Activated naive CD4-positive, alpha-beta T cell treated with Interleukin-2 at 50 U/mL for 16 hours (primary cell): ENCODE measurements at places on chromosomes 12 and 14.

- peak; percentile 25 for DNase-seq
Measured at GRCh38 chr14:76867516-76868453, 41.6 kb downstream of the LRRC74A start.

GRCh38 chr12:29533815-29534489 lies 36.5 kb upstream of the OVCH1 start:
- DNase-seq: no peak

GRCh38 chr12:49689237-49689636 lies 18.0 kb downstream of the FMNL3 start:
- no peak for DNase-seq

DNA sequence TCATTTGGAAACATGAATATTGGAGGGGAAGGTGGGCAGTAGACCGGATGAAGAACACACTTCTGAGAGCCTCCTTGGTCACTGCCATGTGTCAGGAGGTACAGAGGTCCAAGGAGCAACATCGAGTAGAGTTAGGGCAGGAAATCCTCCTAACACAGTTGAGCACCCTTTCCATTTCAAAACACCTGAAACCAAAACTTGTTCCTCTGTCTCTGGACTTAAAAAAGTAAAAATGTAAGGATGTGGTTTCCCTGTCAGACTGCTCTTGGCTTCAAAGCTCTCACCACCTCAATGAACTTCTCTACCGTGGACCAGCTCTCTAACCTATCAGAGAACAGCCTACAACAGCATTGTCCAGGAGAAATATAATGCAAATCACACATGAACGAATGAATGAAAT lies 573.9 kb downstream of the NOVA1 start:
- no peak for DNase-seq

DNA sequence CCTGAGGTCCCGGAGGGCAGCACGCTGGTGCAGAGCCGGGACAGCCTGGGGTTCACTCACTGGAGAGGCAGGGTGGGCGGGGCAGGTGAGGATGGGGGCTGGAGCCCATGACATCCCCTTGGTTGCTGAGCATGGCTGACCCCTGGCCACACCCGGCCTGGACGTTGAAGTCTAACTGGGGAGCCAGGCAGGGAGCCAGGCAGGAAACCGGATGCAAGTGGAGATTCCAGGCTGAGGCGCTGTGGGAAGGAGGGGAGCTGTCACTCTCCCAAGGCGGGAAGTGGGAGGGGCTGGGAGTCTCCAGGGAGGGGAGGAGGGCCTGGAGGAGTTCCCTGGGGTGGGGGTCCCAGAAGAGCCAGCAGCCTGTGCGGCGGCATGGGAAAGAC lies 7.7 kb upstream of the INF2 start:
- DNase-seq: no peak

GRCh38 chr12:82880442-82880901 lies 193.8 kb downstream of the TMTC2 start:
- no peak for DNase-seq

DNA sequence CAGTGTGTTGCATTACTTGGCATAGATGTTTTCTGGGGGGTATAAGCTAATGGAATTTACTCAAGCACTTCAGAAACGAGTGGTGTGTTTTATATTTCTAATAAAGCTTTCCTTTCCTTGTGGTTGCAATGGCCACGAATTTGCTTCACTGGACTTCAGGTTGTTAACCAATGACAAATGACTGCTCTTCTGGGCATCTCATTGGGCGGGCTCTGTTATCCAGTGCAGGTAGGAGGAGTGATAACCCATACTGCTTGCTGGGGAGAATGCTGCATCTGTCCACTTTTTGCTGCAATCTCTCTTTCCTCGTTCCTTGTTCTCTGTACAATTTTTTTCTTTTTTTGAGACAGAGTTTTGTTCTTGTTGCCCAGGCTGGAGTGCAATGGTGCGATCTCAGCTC lies 80.0 kb upstream of the RPH3A start:
- DNase-seq: no peak

- DNase-seq: no peak
Measured at GRCh38 chr14:87030197-87030596, 962.8 kb downstream of the GALC start.

DNA sequence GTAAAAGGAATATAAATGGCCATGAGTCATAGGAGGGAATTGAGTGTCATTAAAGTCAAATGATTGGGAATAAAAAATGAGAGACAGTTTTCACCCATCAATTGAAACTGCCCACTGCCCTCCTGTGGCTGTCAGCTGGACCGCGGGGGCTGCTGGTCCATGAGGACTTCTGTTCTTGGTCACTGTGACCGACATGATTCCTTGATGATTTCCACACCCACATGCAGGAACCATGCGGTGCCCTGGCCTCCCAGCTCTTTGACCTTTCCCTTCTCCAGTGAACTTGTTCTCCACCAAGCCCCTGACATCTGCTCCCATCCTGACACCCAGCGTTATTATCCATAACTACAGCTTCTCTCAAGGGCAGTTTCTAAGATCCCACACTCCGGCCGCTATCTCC lies 48.4 kb downstream of the C12orf75 start:
- no peak for DNase-seq

DNA sequence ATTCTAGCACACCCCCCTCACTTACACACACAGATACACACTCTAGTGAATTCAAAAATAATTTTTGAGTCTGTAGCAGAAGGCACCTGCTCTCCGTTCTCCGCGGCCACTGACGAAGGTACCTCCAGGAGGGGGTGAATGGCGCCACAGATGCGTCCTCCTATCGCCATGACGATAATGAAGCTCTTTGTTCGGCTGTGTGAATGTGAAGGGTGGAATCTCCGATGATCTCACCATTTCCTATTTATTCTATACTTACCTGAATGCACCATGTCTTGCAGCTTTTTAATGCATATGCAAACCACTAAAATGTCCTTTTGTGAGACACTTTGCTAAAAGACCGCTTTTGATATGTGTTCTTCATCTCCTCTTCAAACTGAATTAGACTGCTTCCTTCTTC lies 162.7 kb downstream of the EGLN3 start:
- DNase-seq: no peak

- DNase-seq: no peak
Measured at GRCh38 chr14:64918216-64918615, 4.0 kb downstream of the CHURC1 start.

DNA sequence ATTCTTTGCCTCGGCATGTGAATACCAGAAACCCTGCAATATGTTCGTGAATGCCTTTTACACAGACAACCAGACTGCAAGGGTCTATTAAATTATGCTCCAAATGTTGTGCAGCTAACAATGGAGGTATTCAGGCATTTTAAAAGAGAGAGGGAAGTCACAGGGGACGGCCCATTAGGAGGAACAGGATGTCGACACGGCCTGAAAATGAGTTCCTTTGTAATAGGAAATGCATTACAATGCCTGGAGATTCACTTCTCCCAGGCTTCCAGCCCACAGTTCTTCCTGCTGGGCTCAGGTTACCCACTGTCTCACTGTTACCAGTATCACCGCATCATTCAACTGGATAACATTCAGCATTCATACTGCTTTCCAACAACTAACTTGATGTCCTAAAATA lies 2.5 kb downstream of the DUSP6 start:
- DNase-seq: no peak
